Activated naive CD4-positive, alpha-beta T cell treated with anti-CD3 and anti-CD28 coated beads, Interleukin-2, amount 10 ng/mL, durations not matched to agents 5 hours and 36 hours (primary cell): ENCODE measurements at places on chromosomes 12 and 14. TPM values are rescaled to one million over a fixed set of nuclear protein-coding genes. Genes with fewer than 3 reads are reported as not detected.

TDRD9 gene
- 0.05 TPM for total RNA-seq

FOXN4 gene
- not detected for total RNA-seq

KCNJ8 gene
- not detected for total RNA-seq

RAB5B gene
- 68.5 TPM for total RNA-seq

TMPRSS12 gene
- not detected for total RNA-seq

YEATS4 gene
- 41.6 TPM for total RNA-seq

RNF212B gene
- total RNA-seq = not detected

RTL1 gene
- not detected for total RNA-seq

SMIM41 gene
- total RNA-seq = 0.15 TPM

KLRC3 gene
- not detected for total RNA-seq

OR6S1 gene
- not detected for total RNA-seq

KRT5 gene
- total RNA-seq = not detected

KRT83 gene
- not detected for total RNA-seq

TEX22 gene
- 5.8 TPM for total RNA-seq

PTPRB gene
- not detected for total RNA-seq
